ENCODE measurements at places on chromosomes 5 and 9. TPM values are rescaled to one million over a fixed set of nuclear protein-coding genes. Genes with fewer than 3 reads are reported as not detected.

DNA sequence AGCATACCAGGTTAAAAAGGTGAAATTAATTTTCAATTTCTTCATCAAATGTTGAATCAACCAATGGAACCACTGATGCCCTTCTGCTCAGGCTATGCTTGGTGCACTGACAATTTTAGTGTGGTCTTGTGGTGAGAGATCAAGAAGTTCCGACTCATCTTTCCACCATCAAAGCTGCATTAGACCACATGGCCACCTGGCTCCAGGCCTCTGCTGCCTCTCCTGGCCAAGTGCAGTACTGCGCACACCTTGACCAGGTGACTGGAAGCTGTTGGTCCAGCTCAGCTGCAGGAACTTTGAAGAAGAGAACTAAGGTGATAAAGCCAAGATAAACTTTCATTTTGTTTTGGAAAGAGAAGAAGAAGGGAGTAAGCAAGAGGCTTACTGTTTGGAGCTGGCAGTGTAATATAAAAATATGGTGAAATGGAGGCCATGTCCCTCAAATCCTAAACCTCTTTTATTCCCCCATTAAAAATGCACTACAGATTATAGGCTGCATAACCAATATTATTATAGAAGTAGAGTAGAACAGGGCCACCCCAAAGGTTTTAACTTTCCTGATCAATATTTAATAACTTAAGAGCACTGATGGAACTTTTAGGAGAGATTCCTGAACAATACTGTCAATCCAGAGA, 315.5 kb upstream of the C9orf72 start:
- peak; percentile 76 for DNase-seq

DNA sequence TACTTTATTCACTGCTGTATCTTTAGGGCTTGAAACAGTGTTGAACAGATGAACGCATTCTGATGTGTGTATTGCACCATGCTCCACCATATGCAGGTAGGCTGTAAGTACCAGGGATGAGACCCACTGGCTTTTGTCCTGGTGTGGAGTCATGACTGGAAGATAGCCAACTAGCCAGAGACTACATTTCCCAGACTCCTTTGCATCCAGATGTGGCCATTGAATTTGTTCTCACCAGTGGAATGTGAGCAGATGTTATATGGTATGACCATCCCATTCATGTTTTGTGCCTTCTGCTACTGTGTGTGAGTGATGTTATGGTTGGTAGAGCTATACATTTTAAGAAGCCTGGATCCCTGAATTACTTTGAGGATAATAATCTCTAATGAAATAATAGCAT, 7.4 kb upstream of the FBXL7 start:
- DNase-seq: no peak

GRCh38 chr5:17325770-17326599, 108.6 kb downstream of the BASP1 start:
- DNase-seq: no peak

CCDC187 gene
- total RNA-seq: not detected

NUP214 gene
- 57.6 TPM for total RNA-seq

- peak; percentile 25 for DNase-seq
Measured at GRCh38 chr9:121169094-121169601, 32.5 kb downstream of the RAB14 start.

- no peak for DNase-seq
Measured at GRCh38 chr5:39521098-39521860, 96.5 kb upstream of the DAB2 start.

DNA sequence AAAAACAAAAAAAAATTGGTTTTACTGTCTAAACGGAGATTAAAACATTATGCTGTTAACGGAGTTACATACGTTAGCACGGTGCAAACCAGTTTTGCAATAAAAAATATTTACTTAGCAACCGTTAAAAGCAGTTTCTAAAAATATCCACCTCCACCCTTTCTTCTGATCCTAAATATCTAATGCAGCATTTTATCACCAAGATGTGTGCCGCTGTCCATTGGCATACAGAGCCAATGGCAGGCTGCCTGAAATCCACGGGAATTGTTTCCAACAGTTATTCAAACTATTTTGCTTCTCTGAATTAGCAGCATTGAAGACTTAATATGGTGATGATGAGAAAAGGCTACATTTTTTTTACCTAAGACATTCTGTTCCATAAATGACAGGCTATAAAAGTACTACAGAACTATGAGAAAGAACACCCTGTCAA, 61.6 kb downstream of the CSNK1A1 start:
- no peak for DNase-seq

DNA sequence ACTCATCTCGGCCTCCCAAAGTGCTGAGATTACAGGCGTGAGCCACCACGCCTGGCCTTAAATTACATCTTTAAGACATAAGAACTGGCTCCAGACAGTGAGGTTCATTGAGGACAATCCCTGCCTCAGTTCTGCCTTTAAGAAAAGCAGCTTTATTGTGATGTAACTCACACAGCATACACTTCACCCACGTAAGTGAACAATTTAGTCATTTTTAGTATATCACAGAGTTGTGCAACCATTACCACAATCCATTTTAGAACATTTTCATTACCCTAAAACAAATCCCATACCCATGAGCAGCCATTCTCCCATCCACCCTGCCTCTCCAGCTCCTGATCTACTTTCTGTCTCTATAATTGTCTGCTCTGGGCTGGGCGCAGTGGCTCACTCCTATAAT, 24.0 kb upstream of the LTC4S start:
- DNase-seq: no peak

GRCh38 chr5:140249536-140249935, 53.4 kb downstream of the PFDN1 start:
- no peak for DNase-seq

CNTNAP3B gene
- total RNA-seq: not detected

GRCh38 chr9:93156475-93157008, 22.5 kb upstream of the NINJ1 start:
- DNase-seq: peak; percentile 65

DNA sequence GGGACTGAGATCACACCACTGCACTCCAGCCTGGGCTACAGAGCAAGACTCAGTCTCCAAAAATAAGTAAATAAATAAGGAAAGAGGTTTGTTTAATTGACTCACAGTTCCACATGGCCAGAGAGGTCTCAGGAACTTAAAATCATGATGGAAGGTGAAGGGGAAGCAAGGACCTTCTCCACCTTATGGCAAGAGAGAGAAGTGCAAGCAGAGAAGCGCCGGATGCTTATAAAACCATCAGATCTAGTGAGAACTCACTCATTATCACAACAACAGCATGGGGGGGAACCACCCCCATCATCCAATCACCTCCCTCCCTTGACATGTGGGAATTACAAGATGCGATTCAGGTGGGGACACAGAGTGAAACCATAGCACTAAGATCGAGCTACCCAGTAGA, 22.8 kb upstream of the RGMB start:
- peak; percentile 19 for DNase-seq

- DNase-seq: no peak
Measured at GRCh38 chr5:168299372-168299771, 7.9 kb downstream of the WWC1 start.

ORM2 gene
- not detected for total RNA-seq

BARHL1 gene
- not detected for total RNA-seq

DNA sequence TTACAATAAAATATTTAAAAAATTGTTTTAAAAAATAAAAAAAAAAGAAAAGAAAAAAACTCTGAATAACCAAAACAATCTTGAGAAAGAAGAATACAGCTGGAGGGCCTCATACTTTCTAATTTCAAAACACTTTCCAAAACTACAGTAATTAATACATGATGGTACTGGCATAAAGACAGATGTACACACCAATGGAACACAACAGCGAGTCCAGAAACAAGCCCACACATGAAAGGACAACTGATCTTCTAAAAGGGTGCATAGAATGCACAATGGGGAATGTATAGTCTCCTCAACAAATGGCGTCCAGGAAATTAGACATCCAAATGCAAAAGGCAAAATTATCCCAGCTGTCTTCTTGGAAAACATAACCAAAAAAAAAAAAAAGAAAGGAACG, 99.6 kb downstream of the LURAP1L start:
- DNase-seq: no peak

SUSD3 gene
- 36.7 TPM for total RNA-seq

GRCh38 chr5:135432113-135432512, 15.0 kb downstream of the DCANP1 start:
- no peak for DNase-seq

DNA sequence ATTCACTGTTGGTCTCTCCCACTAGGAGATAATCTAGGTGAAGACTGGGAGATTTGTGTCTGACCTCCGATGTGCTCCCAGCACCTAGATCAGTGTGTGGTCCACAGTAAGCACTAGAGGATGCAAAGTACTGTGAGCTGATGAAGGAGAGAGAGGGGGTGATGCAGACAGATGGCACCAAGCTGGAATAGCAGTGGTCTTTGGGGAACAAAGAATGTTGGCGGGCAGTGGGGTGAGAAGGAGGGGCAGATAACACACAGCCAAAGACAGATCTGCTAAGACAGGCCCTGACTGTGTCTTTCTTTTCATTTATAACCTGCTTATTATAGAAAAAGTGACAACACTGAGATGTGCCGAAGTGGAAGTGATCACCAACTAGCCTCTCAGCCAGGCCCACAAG, 37.5 kb downstream of the ERGIC1 start:
- no peak for DNase-seq

PCDHA13 gene
- total RNA-seq: not detected

CYLC2 gene
- total RNA-seq: not detected

- no peak for DNase-seq
Measured at GRCh38 chr9:4079906-4080305, 220.0 kb downstream of the GLIS3 start.

BNIP1 gene
- total RNA-seq: 25.2 TPM

DNA sequence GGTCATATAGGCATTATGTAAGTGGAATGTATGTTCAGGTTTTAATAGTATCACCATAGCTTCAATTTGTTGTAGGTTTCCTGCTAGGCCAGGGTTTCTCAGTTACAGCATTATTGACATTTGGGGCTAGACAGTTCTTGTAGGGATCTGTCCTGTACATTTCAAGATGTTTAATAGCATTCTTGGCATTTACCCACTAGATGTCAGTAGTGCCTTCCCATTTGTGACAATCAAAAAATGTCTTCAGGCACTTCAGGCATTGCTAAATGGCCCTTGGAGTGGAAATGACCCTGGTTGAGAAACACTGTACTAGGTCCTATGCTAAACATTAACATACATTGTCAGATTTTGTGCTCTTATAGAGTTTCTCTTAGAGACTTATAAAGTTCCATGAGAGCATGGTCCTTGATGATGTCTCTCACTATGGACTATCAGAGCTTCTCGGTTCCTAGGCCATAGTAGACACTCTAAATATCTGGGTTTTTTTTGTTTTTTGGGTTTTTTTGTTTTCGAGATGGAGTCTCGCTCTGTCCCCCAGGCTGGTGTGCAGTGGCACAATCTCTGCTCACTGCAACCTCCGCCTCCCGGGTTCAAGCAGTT, 1.4 kb downstream of the KIF20A start:
- peak; percentile 6 for DNase-seq

PCDHA1 gene
- not detected for total RNA-seq

DNA sequence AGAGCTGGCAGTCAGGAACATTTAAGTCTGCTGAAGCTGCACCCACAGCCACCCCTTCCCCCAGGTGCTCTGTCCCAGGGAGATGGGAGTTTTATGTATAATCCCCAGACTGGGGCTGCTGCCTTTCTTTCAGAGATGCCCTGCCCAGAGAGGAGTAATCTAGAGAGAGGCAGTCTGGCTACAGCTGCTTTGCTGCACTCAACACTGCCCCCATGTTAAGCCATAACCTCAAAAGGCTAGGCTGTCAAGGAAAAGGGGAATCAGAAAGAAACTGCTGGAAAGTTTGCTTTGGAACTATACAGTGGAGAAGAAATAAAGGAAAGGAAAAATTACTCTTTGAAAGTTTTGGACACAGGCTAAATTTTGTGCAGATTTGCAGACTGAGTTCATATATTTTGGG, 127.2 kb downstream of the MACIR start:
- DNase-seq: no peak

- DNase-seq: no peak
Measured at GRCh38 chr5:159031513-159031912, 68.2 kb downstream of the EBF1 start.

DNA sequence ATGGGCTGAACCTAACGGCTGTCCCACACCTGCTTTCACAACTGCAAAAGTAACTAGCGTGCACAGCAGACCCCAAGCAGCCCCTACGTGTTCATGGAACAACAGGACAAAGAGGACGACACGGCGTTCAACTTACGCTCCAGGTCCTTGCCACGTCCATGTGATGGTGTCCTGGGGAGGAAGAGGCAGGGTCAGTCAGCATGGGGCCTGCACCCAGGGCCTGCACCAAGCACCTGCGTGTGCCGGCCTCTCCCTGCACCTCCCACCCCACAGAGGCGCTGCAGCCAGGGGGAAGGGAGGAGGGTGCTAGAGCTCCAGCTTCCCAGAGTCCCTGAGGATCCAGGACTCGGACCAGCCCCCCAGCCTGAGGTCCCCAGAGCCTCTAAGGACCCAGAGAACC, 35.6 kb upstream of the SLC6A3 start:
- no peak for DNase-seq

PARP8 gene
- total RNA-seq: 48.3 TPM

WDR36 gene
- 65.1 TPM for total RNA-seq

IL33 gene
- total RNA-seq: not detected

DNA sequence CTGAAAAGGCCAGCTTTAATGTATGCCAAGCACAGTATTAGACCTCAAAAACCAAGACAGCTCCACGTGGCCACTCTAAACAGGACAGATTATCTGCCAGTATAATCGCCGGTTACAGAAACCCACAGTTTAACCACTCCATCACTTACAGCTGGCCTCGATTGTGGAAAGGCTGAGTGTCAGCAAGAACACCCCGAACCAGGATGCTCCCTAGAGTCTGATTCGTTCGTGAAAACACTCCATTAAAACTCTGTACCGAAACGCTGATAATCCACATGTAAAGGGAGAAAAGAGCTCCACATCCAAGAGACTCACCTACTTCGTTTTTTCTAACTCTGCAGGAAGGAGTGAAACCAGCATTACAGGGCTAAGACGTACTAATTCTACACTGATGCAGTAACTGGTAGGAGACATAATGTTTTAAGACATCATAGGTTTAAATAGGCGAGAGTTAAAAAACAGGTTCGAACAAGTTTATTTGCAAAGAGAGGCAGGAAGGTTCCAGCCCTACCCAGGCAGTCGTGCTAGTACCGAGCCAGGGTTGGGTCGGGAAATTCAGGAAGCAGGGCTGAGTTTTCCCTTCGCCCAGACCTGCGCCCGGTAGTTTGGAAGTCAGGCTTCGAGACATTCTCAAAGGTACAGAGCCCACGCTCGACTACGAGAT, 949 bp downstream of the SERINC5 start:
- peak; percentile 73 for DNase-seq

FOXD4L5 gene
- total RNA-seq: not detected

OR5C1 gene
- not detected for total RNA-seq

GRCh38 chr5:56605231-56605630, 210.1 kb upstream of the MAP3K1 start:
- no peak for DNase-seq

DBH gene
- not detected for total RNA-seq

OTP gene
- total RNA-seq: not detected

DNA sequence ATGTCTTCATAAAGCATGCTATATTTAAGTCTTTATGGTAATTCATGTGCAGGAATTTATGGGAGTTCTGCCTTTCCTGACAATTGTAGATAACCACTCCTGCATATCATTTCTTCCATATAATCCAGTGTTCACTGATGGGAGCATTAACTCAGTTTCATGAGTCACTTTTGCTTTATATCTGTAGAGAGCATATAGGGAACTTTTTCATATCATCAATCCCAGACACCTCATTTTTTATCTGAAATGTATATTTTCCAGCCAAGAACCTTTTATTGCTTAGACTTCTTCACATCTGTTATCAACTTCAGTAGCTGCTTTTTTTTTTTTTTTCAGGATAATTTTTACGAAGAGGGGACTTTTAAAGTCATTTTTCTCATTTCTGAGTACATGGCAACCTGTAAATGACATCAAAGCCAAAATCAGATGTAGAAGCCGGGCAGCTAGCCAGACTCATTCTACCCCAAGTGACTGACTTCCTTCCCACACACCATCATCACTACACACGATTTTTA, 41.1 kb downstream of the NFX1 start:
- DNase-seq: no peak

Data from activated CD8-positive, alpha-beta T cell treated with anti-CD3 and anti-CD28 coated beads for 36 hours (primary cell).